Stimulated activated CD8-positive, alpha-beta memory T cell treated with anti-CD3 and anti-CD28 coated beads, Interleukin-7, amount 100 ng/mL, for 24 hours (primary cell): ENCODE measurements at places on chromosomes 7 and 10.

DNA sequence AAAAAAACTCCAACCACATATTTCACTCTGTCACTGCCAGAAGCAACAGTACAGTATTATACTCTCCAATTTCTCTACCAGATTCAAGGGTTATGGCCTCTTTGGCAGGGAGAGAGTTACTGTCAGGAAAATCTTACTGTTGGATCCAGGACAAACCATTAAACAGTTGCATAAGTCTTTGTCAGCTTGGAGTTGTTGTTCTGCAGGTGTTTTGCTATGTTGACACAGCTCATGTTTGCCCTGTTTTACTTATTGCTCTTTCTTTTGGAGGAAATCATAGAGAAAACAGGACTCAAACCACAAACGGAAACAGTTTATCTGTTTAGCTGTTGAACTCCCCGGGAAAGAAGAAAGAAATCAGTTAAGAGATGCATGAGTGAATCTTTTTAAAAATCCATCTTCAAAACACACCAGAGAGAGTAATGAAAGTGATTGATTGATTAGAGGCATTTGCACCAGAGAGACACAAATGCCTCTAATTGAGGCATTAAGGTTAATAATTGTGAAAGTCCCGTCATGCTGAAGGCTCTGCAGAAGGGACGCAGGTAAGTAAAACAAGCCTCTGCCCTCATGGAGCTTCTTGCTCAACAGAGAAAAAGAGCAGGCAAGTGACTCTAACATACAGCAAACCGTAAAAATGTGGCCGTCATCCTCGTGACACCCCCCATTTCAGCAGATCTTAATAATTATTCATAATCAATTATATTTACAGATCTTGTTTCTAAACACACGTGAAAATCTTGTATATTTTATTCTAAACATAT is 38.7 kb upstream of the ARHGAP21 start:
- DNase-seq = no peak

DNA sequence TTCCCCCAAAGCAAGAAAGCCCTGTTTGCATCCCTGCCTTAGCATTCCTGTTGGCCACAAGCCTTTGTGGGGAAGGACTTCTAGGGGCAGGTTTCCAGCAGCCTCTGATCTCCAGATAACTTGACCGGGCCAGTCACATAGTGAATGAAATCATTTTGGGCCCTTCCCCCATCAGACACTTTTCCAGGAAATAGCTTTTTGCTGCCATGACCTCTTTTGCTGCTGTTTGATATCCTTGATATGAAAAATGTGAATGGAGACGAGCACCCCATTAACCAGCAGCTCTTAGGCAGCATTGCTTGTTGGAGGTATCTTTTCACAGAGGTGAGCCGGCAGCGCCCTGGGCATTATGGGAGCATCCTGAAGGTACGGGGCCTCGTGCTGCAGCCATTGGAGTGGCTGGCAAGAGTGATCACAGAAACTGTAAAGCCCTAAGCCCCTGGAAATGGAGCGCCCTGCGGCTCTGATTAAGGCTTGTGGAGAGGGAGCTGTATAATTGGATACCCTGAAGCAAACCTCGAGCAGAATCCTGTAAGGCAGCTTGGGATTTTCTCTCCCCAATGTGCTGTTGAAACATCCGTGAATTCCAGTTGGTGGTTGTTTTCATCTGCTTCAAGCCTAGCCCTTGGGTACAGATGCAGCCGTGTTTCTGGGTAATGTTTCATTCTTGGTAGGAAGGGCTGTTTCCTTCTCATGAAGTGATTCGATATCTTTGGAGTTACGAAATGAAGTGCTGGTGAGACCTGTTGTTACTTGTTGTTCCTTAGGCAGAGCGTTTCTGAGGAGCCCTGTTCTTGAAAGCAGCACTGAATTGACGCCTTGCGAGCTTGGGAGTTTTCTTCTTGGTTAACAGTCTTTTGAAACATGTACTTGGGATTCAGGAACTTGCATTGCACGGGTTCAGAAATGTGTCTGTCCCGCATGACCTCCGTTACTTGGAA is 179.0 kb downstream of the PTEN start:
- no peak for DNase-seq

- no peak for DNase-seq
Observed at GRCh38 chr7:143217806-143218205, 4.0 kb upstream of the TAS2R40 start.

- no peak for DNase-seq
Observed at GRCh38 chr10:113384181-113384580, 168.7 kb upstream of the HABP2 start.

- no peak for DNase-seq
Observed at GRCh38 chr7:39304668-39305405, 261.4 kb upstream of the YAE1 start.

- no peak for DNase-seq
Observed at GRCh38 chr10:98418665-98419468, 3.9 kb upstream of the PYROXD2 start.

DNA sequence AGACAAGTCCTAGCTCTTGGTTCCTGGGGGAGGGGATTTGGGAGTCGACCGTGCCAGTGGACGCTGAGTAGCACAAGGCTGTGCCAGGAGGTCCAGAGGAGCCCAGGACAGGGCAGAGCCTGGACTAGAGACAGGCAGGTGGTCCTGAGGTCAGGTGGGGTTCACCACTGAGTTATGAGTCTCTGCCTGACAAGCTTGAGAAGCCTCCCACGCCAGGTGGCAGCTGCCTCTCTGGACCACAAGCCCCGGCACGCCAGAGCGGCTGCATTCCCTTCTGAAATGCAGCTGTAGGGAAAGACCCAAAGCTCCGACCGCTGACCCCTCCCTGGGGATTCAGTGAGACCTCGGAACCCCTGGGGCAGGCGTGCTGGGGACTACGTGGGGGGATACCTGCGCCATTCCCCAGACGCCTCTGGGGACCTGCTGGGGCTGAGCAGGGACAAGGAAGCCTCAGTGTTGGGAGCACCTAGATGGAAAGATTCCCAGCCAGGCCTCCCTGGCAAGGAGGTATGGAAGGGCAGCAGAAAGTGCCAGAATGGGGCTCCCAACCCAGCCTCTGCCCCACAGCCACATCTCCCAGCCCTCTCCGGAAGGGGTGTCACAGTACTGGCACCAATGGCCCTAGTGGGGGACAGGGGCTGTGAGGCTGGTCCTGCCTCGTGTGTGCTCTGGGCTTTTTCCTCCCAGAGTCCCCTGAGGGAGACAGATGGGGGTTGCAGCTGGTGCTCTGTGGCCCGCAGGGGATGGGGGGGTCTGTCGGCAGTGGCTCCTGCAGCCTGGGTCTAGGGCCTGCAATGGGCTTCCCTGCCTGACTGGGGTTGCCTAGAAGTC is 29.0 kb downstream of the PDGFA start:
- no peak for DNase-seq

- DNase-seq = no peak
Observed at GRCh38 chr10:72648301-72648700, 22.4 kb upstream of the MICU1 start.

GRCh38 chr7:54546986-54547314 is 4.8 kb downstream of the VSTM2A start:
- DNase-seq = no peak

DNA sequence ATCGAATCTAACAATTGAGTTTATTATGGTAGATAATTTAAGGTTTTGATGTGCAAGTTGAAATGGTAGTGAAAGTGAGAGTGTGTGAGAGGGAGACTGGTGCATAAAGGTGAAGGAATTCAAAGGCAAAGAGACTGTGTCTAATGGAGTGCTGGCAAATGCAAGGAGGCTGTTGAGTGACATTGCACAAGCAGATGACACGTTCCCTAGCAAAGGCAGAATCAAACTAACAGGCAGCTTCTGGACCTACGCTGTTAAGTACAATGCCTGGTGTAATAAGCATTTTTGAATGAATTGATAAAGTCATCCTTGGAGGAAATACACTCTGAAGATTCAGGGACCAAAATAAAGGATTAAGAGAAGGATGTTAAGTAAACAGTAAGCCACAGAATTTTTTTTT is 11.7 kb upstream of the GPR141 start:
- DNase-seq = no peak

GRCh38 chr10:124340033-124340760 is 78.5 kb downstream of the OAT start:
- DNase-seq = no peak

- no peak for DNase-seq
Observed at GRCh38 chr7:24138343-24138742, 145.6 kb upstream of the NPY start.

GRCh38 chr10:43399320-43400310 is 9.4 kb downstream of the HNRNPF start:
- no peak for DNase-seq

- DNase-seq = no peak
Observed at GRCh38 chr7:55641811-55642210, 69.5 kb upstream of the VOPP1 start.

DNA sequence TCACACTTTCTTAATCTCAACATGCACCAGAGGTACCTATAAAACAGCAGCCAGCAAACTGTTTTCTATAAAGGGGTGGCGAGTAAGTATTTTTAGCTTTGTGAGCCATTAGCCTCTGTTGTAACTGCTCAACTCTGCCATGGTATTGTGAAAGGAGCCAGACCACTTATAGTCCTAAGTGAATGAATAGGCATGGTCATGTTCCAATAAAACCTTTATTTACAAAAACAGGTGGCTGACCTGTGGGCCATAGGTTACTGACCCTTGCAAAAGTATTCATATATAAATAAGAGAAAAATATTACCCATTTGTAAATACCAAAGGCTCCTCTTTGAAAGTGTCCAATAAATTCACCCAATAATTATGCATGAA is 50.3 kb downstream of the ICA1 start:
- DNase-seq = no peak

- no peak for DNase-seq
Observed at GRCh38 chr10:58909881-58910280, 266.6 kb upstream of the PHYHIPL start.

DNA sequence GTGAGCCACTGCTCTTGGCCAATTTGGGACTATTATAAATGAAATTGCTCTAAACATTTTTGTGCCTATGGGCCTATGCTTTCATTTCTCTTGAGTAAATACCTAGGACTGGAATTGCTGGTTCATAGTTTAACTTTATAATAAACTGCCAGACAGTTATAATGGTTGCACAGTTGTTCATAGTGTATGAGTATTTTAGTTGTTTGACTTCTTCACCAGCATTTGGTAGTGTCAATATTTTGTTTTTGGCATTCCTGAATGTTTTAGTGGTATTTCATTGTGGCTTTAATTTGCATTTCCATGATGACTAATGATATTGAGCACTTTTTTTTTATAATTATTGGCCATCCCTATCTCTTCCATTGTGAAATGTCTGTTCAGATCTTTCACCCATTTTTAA is 29.5 kb downstream of the PLEKHA8 start:
- no peak for DNase-seq

DNA sequence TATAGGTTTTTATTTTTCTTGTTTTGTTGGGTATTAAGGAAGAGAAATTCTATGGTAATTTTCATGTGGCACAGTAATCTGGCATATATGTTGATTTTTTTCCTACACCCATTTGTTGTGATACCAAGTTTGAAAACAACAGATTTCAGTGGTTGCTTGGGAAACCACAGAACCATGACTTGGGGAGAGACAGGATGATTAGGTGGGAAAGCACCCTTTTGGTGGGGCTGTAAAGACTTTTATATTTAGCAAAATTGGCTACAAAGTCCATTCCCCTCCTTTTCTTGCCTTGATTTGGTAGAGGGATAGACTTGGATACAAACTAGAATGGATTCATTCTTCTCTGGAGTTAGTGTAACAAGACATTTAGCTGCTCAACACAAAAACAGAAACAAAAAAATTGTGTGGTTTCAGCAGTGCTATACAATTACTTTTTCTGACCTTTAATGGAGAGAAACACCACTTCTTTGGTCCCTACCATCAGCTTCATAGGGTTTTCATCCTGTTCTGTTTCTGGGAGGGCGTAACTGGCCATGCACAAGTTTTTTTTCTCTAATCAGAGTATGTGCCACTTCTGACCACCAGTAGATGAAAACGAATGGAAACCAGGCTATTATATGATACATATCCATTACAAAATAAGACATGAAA is 52.7 kb downstream of the FIGNL1 start:
- DNase-seq = no peak

DNA sequence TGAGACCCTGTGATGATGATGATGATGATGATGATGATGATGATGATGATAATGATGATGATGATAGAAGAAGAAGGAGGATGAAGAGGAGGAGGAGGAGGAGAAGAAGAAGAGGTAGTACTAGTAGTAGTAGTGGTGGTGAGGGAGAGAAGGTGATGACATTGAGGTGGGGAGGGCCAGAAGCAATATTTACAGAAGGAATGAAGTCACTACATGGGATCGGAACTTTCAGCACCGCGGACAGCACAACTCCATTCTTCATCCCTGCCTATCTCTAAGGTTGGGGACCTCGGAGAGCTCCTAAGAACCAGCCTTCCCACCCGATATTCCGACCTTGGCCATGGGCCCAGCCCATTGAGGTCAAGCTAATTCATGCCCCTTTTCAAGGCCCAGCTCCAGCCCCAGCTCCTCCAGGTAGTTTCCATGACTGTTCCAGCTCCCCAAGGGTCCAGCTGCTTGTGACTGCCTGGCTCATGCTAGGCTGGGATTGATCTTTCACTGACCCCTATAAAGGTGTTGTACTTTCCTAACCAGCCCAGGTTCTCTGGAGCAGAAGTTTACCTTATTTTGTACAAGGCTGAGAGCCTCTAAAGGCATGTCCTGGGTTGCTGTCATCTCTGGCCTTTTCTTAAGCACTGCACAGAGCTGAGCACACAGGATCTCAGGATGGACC is 10.3 kb downstream of the CRHR2 start:
- DNase-seq = no peak

- DNase-seq = no peak
Observed at GRCh38 chr10:75774783-75775490, 343.5 kb downstream of the LRMDA start.

DNA sequence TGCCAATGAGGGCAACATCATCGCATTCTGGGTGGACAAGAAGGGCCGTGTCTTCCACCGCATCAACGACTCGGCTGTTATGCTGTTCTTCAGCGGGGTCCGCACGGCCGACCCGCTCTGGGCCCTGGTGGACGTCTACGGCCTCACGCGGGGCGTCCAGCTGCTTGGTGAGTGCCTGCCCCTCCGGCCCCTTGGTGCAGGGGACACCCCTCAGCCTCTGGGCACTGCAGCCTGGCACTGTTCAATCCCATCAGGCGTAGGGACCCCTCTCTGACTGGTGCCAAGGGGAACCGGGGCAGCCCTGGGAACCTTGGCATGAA is 78.1 kb downstream of the NEURL1 start:
- no peak for DNase-seq

GRCh38 chr7:155316427-155317113 is 18.9 kb downstream of the INSIG1 start:
- no peak for DNase-seq

DNA sequence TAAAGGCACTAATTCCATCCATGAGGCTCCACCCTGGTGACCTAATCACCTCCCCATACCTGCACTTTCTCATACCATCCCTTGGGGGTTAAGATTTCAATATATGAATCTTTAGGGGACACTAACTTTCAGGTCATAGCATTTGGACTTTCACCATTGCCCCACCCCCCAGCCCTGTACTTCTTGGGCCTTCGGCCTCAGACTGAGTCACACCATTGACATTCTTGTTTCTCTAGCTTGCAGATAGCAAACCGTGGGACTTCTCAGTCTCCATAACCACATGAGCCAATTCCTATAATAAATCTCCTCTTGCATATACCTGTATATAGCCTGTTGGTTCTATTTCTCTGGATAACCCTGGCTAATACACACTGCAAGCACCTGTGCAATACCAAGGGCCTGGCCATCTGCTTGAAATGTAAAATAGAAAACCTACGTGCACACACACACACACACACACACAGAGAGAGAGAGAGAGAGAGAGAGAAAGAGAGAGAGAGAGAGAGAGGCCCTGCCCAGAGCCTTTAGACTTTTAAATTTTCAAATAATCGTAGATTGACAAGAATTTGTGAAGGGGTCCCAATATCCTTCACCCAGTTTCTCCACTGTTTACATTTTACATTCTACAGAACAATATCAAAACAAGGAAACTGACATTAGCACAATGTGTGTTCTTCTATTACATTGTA is 25.3 kb downstream of the ANXA8 start:
- DNase-seq = no peak
